Hindlimb muscle (tissue), 1 donor: ENCODE measurements at places on chromosomes 3 and 15. TPM values are rescaled to one million over a fixed set of nuclear protein-coding genes. Genes with fewer than 3 reads are reported as not detected.

DNA sequence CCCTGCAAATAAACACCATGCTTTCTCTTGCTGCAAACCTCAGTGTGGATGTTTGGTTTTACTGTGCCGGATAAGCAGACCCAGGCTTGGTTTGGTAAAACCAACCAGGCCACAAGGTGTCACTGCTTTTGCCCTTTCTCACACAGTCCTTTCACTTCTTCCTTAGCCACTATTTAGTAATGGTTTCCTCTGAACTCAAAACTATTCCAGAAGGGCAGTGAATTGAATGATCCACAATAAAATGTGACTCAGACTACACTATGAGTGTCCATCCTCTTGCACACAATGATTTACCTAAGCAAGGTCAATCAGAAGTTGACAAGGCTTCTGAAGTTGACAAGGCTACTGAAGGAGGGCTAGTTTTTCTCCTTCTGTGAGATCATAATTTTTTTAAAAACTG is 552.4 kb upstream of the CCDC54 start:
- DNase-seq, result no peak

- DNase-seq, result no peak
These were observed 52.5 kb downstream of the IFT80 start for GRCh38 chr3:160346511-160346910.

DNA sequence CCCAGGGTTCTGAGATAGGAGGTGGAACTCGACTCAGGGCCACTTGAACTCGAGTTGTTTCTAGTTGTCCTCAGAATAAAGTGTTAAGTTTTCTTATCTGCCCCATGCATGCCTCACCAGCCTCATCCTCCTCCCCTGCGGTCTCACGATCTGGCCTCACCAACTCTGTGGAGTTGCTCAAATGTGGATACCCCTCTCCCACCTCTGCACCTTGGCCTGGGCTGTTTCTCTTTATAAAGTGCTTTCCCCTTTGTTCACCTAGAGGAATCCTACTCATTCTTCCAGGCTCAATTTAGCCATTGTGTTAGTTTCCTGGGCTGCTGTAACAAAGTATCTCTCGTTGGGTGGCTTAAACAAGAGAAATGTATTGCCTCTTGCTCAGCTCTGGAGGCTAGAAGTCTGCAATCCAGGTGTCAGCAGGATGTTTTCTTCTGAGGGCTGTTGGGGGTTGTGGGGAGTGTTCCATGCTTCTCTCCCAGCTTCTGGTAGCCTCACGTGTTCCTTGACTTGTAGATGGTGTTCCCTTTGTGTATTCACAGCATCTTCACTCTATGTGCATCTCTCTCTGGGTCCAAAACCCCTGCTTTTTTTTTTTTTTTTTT is 100.7 kb downstream of the MEX3B start:
- no peak for DNase-seq

GRCh38 chr15:55789066-55789660 is 46.2 kb upstream of the PRTG start:
- no peak for DNase-seq

GRCh38 chr3:68985146-68985790 is 28.2 kb downstream of the EOGT start:
- no peak for DNase-seq

ATP2B2 gene
- polyA plus RNA-seq, result 7.1 TPM

RAB6B gene
- 9.7 TPM for polyA plus RNA-seq
